Stimulated activated CD4-positive, alpha-beta T cell treated with anti-CD3 and anti-CD28 coated beads, Interleukin-1b, Interleukin-23, amount 100 ng/mL, for 24 hours (primary cell): ENCODE measurements at places on chromosomes 16 and 17.

DNA sequence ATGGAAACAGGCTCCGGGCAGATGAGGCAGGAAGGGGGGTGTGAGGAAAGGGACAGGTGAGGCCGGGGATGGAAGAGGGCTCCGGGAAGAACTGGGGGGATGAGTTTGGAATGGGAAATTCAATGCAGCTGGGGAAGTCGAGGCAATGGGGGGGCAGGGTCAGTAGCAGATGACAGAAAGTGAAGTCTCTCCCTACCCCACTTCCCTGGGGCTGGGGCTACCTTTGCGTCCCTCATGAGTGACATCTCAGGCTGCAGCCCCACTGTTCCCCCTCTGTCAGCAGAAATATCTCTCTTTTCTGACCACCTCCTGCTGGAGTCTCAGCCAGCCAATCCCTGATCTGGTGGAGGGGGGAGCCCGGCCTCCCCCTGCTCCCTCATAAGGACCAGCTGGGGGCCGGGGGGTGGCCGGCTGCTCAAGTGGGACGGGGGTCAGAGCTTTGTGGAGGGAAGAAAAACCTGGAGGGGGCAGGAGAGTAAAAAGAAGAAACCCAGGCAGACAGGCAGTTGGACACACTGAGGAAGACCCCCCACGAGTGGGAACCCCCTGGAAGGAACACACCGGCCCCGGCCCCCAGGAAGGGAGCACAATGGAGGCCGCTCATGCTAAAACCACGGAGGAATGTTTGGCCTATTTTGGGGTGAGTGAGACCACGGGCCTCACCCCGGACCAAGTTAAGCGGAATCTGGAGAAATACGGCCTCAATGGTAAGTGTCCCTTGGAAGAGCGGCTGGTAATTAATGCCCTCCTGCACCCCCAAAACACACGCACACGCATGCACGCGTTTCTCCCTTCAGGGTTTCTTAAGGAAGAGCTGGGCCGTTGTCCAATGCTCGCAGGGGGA lies at the start of gene ATP2A1:
TSS of gene ATP2A1 (plus strand) at position 406 of the 844 bp plus-strand sequence. CDS start at position 590, 184 bp downstream.
- DNase-seq, result no peak

DNA sequence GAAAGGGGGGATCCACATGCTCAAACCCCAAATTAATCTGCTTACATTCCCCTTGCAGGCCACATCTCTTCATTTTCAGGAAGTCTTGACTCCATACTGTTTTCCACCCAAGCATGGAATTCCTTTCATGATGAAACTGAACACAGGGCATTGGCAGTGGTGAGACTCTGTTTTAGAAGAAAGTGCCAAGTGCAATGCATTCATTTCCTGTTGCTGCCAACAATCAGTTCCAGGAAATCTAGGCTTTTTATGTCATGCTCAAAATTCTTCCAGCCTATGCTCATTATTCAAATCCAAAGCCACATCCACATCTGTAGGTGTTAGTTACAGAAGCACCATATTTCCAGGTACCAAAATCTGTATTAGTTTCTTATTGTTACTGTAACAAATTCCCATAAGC lies 4.1 kb downstream of the CCL2 start:
- no peak for DNase-seq

GRCh38 chr16:68792465-68793324 lies 50.6 kb upstream of the TANGO6 start:
- no peak for DNase-seq

GRCh38 chr17:49022391-49022941 lies 25.3 kb downstream of the IGF2BP1 start:
- DNase-seq, result no peak

GRCh38 chr17:70242781-70243437 lies 73.6 kb downstream of the KCNJ2 start:
- DNase-seq, result no peak

- DNase-seq, result no peak
Measured at GRCh38 chr16:49827805-49828438, 28.0 kb downstream of the ZNF423 start.

GRCh38 chr17:73013301-73013700 lies 79.2 kb downstream of the SLC39A11 start:
- DNase-seq, result no peak

GRCh38 chr16:88602091-88602490 lies 31.9 kb downstream of the ZC3H18 start:
- no peak for DNase-seq

DNA sequence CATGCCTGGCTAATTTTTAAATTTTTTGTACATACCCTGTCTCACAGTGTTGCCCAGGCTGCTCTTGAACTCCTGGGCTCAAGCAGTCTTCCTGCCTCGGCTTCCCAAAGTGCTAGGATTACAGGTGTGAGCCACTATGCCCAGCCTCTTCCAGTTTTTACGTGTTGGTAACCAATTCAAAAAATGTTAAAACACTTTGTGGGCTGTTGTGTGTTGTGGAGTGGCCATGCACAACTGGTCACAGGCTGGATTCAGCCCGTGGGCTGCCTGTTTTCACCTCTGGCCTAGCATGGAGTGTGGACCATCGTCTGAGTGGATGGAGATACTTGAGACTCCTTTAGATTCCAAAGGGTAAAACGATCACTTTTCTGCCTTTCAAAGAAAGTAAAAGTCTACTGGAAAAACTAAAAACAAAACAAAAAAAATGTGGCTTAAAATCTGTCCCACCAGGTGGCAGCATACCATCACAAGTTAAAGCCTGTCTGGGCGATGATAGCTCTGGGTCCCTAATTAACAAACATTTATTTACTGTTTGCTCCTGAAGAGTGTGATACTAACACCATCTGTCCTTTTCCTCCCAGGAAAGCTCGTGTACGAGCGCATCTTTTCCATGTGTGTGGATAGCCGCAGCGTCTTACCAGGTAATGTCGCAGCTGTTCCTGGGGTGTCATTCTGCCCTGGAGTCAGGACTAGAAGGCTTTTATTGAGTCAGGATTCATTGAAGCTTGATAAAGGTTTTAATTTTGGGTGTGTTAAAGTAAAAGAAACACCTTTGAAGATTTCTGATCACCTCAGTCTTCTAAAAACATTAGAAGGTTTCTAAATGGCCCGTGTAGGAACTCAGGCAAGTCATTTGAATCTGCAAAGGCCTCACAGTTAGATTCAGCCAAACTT lies 45.8 kb downstream of the VPS35L start:
- DNase-seq, result no peak

- DNase-seq, result no peak
Measured at GRCh38 chr17:38709864-38710603, 5.0 kb downstream of the MLLT6 start.

GRCh38 chr16:79419148-79419547 lies 181.4 kb downstream of the MAF start:
- DNase-seq, result no peak
